ENCODE measurements at places on chromosomes 2 and 18.
A peak's percentile ranks its signal among the peaks of the same experiment; 100 is the strongest.

GRCh38 chr2:124149571-124149970 lies 124.5 kb downstream of the CNTNAP5 start:
- DNase-seq: no peak

- DNase-seq: no peak
Observed at GRCh38 chr2:8923183-8923582, 80.3 kb downstream of the MBOAT2 start.

DNA sequence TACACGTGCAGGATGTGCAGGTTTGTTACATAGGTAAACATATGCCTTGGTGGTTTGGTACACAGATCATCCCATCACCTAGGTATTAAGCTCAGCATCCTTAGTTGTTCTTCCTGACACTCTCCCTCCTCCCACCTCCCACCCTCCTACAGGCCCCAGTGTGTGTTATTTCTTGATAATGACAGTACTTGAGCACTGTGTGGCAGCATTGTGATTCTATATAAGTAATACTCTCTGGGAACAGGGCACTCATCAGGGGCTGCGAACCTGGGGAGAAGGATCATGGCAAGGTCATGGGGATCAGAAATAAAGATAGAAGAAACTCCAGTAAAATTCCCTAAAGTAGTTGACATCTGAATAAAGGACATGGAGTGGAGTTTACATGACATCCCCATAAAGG lies 1256.2 kb upstream of the CRIM1 start:
- DNase-seq: no peak

DNA sequence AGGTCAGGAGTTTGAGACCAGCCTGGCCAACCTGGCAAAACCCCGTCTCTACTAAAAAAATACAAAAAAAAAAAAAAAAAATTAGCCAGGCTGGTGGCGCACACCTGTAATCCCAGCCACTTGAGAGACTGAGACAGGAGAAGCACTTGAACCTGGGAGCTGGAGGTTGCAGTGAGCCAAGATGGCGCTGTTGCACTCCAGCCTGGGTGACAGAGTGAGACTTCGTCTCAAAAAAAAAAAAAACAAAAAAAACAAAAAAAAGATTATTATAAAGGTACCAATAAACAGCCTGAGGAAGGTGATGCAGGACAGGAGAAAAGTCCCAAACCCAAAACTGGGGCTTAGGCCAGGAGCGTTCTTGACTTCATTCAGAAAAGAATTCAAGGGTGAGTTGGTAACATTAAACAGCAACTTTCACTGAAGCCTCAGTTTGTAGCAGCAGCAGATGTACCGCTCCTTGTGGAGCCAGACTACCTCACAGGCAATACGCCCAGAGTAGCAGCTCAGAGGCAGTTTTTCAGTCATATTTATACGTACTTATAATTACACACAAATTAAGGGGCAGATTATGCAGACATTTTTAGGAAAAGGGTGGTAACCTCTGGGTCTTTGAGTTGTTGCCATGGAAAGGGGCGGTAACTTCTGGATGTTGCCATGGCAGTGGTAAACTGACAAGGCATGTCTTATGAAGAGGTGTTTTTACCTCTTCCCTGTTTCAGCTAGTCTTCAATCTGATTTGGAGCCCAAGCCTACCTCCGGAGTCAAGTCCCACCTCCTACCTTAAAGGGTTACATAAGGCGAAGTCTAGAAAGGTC lies 1596.6 kb upstream of the CELF4 start:
- DNase-seq: no peak

- DNase-seq: no peak
Observed at GRCh38 chr2:47254464-47254863, 99.4 kb upstream of the STPG4 start.

DNA sequence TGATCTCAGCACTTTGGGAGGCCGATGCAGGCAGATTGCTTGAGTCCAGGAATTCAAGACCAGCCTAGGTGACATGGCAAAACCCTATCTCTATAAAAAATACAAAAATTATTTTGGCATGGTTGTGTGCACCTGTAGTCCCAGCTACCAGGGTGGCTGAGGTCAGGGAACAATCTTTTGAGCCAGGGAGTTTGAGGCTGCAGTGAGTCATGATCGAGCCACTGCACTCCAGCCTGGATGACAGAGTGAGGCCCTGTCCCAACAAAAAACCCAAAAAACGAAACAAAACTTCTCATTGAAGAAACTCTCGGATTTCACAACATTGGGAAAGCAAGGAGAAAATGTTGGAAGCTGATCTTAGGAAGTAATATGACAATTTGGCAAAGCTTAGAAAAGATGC lies 317.3 kb upstream of the MGAT5 start:
- DNase-seq: no peak

DNA sequence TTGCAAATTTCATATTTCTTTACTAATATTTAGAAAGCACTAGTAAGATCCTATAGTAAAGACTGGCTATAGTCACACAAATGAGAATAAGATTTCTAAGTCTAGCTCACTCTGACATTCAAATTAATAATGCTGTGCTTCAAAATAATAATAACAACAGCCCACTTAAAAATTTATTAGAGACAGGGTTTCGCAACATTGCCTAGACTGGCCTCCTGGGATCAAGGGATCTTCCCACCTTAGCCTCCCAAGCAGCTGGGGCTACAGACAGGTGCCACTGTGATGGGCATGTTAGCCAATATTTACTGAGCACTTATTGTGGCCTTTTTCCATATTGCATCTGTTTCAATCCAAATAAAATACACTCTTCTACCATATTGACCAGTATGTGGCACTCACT lies 96.1 kb downstream of the PIEZO2 start:
- no peak for DNase-seq

DNA sequence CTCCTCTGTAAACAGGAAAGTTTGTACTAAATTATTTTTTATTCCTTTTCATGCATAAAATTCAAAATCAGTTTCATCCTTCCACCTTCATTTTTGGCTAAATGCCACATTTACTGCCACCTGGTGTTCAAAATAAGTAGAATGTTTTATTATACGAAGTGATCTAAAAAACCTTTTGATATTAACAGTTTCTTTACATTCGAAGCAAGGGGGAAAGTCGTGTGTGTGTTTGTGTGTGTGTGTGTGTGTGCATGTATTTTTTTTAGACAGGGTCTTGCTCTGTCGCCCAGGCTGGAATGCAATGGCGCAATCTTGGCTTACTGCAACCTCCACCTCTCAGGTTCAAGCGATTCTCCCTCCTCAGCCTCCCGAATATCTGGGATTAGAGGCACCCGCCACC lies 9.0 kb upstream of the SCN9A start:
- DNase-seq: peak; percentile 14

GRCh38 chr2:181655519-181655918 lies 1.4 kb downstream of the CERKL start:
- no peak for DNase-seq

DNA sequence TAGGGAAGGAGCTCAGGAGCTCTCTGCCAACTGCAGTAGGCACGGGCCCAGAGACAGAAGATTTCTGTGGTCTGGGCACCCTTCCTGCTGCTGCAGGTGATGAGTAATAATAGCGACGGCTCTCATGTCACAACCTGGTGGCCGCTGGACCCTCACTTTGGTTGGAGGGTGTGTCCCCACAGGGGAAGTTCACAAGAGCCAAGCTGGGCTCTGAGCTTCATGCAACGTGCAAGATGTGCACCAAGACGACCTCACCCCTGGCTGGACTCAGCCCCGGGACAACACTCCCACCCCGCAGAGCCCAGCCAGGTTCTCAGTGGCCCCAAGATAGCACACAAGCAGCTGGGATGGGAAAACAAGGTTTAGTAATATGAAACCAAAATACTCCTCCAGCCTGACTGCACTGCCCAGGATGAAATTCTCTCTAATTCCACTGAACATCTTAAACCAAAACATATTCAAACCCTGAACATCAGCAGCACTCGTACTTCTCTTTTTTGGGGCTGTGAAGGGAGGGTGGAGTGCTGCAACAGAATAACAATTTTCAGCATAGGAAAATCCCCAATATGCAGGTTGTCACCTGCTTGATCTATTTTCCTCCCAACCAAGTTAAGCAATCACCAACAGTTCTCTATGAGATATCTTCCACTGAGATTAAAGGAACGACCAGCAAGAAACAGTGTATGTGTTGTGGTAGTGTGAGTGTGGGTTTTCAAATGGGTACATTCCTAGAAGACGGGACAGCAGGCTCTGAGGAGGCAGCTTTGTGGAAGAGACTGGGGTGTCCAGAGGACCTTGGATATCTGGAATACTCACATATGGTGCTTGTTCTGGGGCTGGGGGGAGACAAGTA lies 26.5 kb downstream of the BCL2 start:
- no peak for DNase-seq

GRCh38 chr18:47865183-47865582 lies 65.3 kb downstream of the SMAD2 start:
- DNase-seq: no peak

- no peak for DNase-seq
Observed at GRCh38 chr2:74255660-74256213, 57.3 kb downstream of the MTHFD2 start.

DNA sequence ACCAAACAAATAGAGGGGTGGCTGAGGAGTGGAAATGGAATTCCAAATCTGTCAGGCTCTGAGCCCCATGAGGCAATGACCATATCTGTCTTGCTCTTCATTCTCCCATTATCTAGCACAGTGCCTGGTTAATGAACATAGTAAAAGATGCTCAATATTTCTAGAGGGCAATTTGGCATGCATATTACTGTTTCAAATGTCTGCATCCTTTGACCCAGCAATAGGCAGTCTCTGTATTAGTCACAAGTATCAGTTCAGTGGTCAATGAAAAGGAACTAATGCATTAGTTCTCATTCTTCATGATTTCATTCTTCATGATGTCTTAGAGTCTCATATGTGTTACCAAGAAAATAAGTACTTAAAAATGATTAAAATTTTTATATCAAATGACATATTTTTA lies 28.4 kb upstream of the MALL start:
- no peak for DNase-seq

All from NCI-H1694 treated with DMSO at 0.1 percent for 48 hours (cell line).